BE2C (cell line): ENCODE measurements at places on chromosomes 2 and 18.

DNA sequence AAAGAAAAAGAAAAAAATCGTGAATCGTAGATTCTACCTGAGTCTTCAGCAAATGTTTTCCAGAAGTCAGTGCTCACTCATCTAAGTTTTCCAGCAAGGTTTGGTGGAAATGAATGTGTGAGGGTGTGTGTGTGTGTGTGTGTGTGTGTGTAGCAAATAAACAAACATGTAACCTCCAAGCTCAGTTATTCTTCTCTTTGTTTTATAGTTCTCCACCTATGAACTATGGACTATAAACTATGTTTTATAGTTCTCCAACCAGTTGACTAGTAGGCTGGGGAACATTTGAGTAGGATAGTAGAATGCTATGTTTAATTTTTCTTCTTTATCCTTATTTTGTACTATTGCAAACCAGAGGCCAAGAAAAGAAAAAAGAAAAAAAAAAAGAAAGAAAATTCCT lies 44.6 kb upstream of the SERPINE2 start:
- no peak for DNase-seq

DNA sequence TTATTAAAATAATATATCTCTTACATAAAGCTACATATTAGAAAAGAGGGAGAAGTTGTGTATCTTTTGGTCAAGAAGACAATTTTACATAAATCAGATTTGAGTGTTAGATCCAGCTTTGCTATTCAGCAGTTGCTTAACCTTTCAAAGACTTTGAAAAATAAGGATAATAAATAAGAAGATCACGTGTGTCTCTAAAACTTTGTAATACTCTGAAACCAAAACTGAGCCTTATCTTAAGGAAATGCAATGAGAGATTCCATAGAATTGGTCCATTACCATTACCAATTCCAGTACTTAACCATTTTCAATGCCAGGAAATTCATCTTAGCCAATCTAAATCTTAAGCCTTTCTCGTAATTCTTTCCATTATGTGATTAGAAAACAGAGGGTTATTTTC lies 89.2 kb upstream of the COL5A2 start:
- DNase-seq, result no peak

GRCh38 chr18:49569724-49570123 lies 7.9 kb downstream of the LIPG start:
- DNase-seq, result no peak

GRCh38 chr2:149009576-149010461 lies 28.7 kb upstream of the LYPD6B start:
- no peak for DNase-seq

DNA sequence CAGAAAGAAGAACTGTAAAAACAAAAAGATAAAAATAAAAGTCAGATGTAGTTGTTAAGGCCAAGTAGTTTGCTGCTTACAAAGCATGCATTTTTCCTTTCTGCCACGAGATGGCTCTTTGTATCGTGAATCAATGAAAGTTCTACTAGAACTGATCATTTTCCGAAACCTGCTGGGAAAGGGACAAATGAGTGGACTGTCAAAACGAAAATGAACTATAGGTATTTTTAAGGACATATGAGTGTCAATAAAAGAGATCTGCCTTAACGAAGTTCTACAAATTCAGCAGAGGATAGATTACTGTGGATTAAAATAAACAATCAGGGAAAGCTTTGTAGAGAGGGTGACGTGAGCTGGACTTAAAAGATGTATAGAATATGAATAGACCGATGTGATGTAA lies 15.0 kb upstream of the ELOA2 start:
- DNase-seq, result peak; percentile 15

DNA sequence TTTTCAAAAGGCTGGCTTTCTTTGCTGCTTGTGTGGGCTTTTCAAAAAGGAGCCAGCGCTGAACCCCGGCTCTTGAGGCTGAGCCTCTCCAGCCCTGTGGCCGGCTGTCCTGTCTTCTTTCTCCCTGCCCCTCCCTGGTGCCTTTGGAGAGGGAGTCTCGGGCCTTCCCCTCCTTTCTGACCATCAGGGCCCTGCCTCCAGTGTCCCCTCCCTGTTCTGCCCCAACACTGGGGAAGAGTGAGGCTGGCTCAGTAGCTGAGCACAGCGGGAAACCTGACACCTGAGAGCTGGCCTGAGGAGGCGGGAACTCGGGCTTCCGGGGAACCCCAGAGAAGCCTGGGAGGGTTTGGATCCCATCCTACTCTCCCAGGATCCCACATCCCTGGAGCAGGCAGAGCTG lies 232.1 kb downstream of the LOXHD1 start:
- no peak for DNase-seq

- DNase-seq, result no peak
Measured at GRCh38 chr2:158498749-158499136, 42.0 kb downstream of the PKP4 start.

DNA sequence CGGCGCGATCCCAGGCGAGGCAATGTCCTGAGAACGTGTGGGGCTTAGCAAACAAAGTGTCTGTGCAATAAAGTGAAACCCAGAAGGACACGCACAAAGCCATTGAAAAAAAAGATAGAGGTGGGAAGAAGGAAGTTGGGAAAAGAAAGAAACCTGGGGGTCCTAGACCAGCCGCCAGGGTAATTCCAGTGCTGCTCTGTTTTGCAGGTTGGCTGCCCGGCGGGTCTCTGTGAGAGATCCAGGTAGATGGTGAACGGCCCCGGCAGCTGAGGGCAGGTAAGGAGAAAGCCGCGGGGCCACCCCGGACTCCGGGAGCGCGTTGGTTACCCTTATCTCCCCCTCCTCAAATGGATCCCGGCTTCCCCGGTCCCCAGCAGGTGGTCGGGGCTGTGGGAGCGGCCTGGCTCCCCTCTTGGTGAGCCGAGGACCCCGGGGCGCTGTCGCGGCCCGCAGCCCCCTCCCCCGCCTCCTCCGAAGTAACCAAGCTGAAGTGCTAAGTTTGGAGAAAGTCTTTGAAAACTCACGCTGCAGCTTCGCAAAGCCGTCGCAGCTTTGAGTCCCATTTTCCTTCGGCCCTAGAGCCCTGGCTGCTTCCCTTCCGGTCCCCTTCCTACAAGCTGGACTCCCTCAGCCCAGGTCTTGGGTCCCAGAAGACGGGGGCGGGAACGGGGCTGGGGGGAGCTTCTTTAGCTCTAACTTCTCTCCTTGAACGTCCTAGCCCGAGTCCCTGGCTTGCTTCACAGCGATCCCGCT lies 588 bp downstream of the OTX1 start:
- DNase-seq, result no peak

- no peak for DNase-seq
Measured at GRCh38 chr2:61244694-61245093, 82.7 kb downstream of the C2orf74 start.

- DNase-seq, result no peak
Measured at GRCh38 chr18:46542545-46542944, 114.5 kb downstream of the LOXHD1 start.

DNA sequence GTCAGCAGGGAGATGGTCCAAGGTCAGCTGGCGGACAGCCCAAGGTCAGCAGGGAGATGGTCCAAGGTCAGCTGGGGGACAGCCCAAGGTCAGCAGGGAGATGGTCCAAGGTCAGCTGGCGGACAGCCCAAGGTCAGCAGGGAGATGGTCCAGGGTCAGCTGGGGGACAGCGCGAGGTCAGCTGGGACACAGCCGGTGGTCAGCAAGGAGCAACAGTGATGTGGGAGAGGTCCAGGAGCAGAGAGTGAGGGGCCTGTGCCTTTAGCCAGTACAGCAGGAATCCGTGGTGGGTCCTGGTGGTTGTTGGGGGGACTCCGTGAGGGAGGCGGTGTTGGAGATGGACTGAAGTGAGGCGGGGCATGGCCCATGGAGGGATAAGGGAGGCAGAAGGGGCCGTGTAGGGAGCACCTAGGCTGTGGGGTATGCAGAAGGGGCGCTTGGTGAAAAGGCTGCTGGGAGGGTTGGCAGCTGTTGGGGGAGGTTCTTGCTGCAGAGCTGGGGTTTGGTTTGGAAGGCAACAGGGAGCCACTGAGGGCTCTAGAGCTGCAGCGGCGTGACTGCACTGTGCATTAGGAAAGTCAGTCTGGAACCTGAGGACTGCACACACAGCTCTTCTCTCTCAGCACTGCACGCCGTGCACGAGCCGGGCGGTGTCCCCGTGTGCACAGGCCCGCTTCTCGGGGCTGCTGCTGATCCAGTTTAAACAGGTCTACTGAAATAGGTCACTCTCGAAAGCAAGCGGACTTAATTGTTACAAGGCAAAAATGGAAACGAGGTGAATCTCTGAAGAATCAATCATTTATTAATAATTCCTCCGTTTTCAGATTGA lies 76.2 kb upstream of the HDAC4 start:
- DNase-seq, result no peak

GRCh38 chr2:64212346-64212745 lies 68.1 kb upstream of the PELI1 start:
- no peak for DNase-seq

DNA sequence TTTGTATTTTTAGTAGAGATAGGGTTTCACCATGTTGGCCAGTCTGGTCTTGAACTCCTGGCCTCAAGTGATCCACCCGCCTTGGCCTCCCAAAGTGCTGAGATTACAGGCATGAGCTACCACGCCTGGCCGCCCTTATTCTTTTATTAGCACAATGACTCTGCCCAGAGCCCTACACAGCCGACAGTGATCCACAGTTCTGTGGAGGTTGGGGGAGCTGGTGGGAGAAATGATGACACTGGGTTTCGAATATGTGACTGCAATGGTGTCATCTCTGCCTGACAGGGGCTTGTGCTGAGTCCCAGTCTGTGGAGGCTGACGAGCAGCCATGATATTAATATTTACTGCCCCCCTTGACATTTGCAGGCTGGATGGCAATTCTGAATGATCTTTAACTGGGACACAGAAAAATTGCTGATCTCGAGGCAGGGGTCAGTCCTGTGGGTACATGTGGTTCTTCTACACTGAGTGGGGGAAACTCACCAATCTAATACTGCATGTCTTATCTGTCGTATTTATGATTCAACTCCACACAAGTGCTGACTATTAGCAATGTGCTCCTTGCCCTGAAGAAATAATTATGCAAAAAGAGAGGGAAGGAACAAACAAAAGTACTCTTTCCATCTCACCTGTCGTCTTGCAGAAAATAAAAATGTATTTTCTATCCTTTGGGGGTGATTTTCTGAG lies 6.3 kb upstream of the CTAGE1 start:
- no peak for DNase-seq

GRCh38 chr2:157311706-157312105 lies 13.9 kb downstream of the ERMN start:
- no peak for DNase-seq
